ENCODE measurements at places on chromosomes 1 and 21. TPM values are rescaled to one million over a fixed set of nuclear protein-coding genes. Genes with fewer than 3 reads are reported as not detected.

DNA sequence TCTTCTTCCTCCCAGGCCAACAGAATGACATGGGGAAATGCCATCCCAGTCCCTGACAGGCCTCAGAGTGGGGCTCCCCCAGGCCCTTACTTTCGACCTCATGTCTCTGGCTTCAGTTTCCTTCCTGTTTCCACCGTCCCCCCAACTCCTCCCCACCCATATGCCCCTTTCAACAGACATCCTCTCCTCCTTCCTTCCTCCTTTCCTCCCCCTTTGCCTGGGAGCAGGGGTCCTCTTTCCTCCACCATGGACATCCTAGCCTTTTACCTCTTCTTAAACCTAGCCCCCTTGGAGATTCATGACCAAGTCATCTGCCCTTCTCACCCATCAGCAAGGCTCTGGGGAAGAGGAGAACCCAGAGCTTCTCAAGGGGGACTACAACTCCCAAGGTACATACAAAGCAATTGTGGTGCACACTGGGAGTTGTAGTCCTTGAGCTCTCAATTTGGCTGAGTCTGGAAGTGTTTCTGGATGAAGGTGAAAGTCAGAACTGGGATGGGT lies 4.0 kb downstream of the ZBTB7B start:
- DNase-seq = no peak
- H3K4me3 ChIP-seq = peak overlapping the region; percentile 76
- peaks cover 34% of the 10 kb centered on the region for H3K4me1 ChIP-seq

DNA sequence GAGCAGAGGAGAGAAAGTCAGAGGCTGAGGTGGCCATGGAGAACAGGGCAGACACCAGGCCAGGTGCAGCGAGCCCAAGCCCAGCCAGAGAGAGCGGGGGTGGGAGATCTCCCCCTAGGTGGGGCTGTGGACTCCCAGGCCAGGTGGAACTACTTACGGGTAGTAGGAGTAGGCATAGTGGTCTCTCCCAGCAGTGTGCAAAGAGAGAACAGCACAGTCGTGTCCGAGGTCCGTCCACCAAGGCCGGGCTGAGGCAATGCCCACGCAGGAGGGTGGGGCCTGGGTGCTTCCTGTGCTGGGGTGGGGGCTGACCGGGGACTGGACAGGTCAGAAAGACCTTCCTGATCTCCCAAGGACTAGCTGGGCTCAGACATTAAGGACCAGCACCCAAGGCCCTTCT lies 263.7 kb downstream of the PTPRU start:
- H3K4me3 ChIP-seq = no peak overlapping the region
- no peaks in the 10 kb centered on the region for H3K36me3 ChIP-seq
- H3K27me3 ChIP-seq = peaks cover 36% of the 10 kb centered on the region
- no peaks in the 10 kb centered on the region for H3K4me1 ChIP-seq
- no peak for DNase-seq
- no peak overlapping the region for H3K27ac ChIP-seq

- H3K27ac ChIP-seq = no peak overlapping the region
- H3K36me3 ChIP-seq = no peaks in the 10 kb centered on the region
- DNase-seq = no peak
- no peak overlapping the region for H3K4me3 ChIP-seq
Measured at GRCh38 chr1:3121401-3122210, 52.6 kb downstream of the PRDM16 start.

DNA sequence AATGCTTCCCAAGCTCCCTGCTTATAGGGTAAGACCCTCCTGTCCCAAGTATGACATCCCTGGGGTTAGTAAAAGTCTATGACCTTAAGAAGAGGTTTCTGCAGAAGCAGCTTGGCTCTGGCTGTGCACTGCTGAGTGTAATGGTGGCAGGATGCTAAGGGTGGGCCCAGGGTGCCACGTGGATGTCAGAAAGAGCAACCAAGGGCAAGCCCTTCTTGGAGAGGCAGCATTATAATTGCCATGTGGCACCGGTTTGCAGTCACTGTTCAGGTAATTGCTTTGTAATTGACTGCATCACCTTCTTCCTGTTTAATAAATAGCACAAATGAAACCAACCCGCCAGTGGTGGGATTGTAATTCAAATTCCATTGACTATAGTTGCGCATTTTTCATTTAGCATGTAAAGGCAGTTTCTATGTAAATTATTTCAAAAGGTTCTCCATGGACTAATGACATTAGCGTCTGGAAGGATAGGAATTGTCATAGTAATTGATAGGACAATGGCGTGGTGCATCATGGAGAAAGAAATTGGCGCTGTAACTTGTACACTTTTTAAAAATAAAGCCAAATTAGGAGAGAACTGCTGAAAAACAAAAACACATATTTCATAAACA lies 490.6 kb upstream of the VAMP3 start:
- no peak for DNase-seq
- H3K4me3 ChIP-seq = no peak overlapping the region
- no peaks in the 10 kb centered on the region for H3K4me1 ChIP-seq
- no peak overlapping the region for H3K27ac ChIP-seq

GRCh38 chr1:112054510-112054909 lies 65.0 kb upstream of the KCND3 start:
- H3K27me3 ChIP-seq = peaks cover 22% of the 10 kb centered on the region
- DNase-seq = no peak
- no peaks in the 10 kb centered on the region for H3K4me1 ChIP-seq

GRCh38 chr1:39086386-39086785 lies 60.2 kb downstream of the NDUFS5 start:
- H3K4me3 ChIP-seq = no peak overlapping the region
- H3K4me1 ChIP-seq = peaks cover 6% of the 10 kb centered on the region
- no peaks in the 10 kb centered on the region for H3K36me3 ChIP-seq

DNA sequence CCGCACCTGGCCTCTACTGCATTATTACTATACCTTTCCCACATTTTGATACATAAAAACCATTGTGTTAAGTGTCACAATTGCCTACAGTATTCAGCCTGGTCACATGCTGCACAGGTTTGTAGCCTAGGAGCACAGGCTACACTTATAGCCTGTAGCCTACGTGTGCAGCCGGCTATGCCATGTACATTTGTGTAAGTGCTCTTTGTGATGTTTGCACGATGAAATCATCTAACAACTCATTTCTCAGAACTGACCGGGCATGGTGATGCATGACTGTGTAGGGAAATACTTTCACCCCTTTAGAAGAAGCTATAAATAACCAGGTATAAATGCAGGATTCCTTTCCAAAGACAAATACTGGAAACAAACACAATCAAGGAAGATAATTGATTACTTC lies 12.1 kb downstream of the ERG start:
- no peaks in the 10 kb centered on the region for H3K36me3 ChIP-seq
- H3K4me1 ChIP-seq = no peaks in the 10 kb centered on the region
- H3K27me3 ChIP-seq = peaks cover 19% of the 10 kb centered on the region
- DNase-seq = no peak
- no peak overlapping the region for H3K27ac ChIP-seq

DNA sequence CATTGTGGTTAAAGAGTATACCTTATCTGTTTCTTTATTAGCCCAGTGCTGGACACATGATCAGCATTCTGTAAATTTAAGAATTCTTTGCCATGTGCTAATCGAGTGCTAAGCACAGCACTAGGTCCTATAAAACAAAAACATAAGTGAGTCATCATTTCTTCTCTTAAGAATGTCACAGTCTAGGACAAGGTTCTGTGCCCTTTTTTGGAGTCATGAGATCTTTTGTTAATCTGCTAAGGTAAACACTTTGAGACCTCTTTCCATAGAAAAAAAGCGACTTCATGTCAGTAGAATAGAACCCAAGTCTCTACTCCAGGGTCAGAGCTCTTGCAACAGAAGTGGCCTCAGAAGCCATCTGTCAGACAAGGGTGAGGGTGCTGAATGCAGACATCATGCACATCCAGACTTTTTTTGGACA lies 70.0 kb upstream of the NFIA start:
- H3K27me3 ChIP-seq = peaks cover 30% of the 10 kb centered on the region
- no peaks in the 10 kb centered on the region for H3K4me1 ChIP-seq
- no peak for DNase-seq

GRCh38 chr1:161973924-161974845 lies 49.5 kb downstream of the OLFML2B start:
- H3K36me3 ChIP-seq = no peaks in the 10 kb centered on the region
- H3K4me3 ChIP-seq = no peak overlapping the region
- no peak for DNase-seq
- no peaks in the 10 kb centered on the region for H3K27me3 ChIP-seq

GRCh38 chr1:25858494-25858893 lies 763 bp downstream of the AUNIP start:
- peak overlapping the region; percentile 97 for H3K4me3 ChIP-seq
- H3K36me3 ChIP-seq = no peaks in the 10 kb centered on the region
- peaks cover 27% of the 10 kb centered on the region for H3K4me1 ChIP-seq
- DNase-seq = no peak
- H3K27me3 ChIP-seq = no peaks in the 10 kb centered on the region
- peak overlapping the region; percentile 86 for H3K27ac ChIP-seq

DNA sequence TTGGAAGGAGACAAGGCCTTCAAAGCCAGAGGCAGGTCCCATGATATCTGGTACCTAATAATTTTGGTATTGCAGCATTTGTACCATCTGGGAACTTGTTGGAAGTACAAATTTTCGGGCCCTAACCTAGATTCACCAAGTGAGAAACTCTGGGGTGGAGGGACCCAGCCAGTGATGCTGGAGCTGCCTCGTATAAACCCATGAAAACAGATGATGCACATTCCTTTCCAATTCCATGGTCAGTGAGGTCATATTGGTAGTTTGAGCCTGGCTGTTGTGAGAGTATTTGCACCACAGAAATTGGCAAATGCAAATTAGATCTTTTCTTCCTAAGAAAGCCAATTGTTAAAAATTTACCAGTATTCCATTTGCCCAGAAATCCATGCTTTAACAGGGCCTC lies 269.6 kb upstream of the PLXNA2 start:
- H3K36me3 ChIP-seq = no peaks in the 10 kb centered on the region
- H3K27me3 ChIP-seq = no peaks in the 10 kb centered on the region
- no peak overlapping the region for H3K4me3 ChIP-seq
- H3K4me1 ChIP-seq = no peaks in the 10 kb centered on the region

DNA sequence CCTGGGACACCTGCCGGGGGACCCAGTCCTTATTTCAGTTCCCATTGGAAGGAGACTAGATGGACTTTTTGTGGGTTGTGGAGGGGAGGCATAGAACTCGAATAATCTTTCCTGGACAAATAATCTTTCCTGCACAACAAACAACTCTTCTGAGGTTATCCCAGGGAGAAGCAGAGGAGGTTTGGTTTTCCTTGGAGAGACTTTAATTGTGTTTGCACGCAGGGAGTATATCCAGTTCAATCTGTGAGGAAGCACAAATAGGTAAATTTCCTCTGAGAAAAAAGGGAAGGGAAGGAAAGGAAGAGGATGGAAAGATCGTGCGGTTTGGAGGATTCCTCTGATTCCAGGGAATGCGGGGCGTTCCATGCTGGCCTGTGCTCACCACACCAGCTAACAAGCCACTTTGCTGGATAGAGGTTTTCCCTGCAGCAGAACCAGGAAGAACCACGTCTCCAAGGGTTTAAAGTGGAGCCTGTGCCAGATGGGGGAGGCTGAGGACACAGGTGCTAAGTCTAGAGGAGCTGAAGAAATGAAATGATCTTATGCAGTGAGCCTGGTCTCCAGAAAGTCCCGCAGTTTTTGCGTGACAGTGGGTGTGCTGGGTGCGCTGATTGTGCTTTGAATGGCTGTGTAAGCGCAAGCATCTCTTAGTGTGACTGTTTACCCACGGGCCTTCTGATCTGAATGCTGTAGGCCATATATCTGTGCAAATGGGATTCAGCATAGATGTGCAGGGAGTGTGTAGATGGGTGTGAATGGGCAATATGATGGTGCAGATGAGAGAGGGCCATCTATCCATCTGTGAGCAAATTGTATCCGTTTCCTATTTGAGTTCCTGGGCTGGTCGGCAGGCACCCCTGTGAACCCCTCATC lies 7.6 kb downstream of the PAX7 start:
- no peak for DNase-seq
- H3K4me1 ChIP-seq = no peaks in the 10 kb centered on the region
- no peak overlapping the region for H3K4me3 ChIP-seq
- no peaks in the 10 kb centered on the region for H3K36me3 ChIP-seq
- H3K27ac ChIP-seq = no peak overlapping the region

DNA sequence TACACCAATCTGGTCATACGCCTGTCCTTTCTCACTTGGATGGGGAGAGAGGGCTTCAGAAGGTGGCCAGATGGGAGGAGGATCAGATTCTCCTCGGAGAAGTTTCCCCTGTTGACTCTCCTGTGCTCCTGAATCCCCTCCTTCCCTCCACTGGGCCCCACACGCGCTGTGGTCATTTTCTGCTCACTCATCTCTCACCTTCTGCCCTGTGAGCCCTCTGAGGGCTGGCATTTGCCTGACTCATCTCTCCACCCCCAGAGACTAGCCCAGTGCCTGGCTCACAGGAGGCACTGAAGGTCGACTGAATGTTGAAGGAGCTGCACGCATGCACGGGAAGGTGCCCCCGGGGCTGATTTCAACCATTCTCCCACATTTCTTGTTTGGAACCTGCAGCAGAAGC lies 14.2 kb downstream of the ABCA4 start:
- H3K4me1 ChIP-seq = no peaks in the 10 kb centered on the region
- H3K4me3 ChIP-seq = no peak overlapping the region
- peaks cover 42% of the 10 kb centered on the region for H3K27me3 ChIP-seq
- H3K36me3 ChIP-seq = no peaks in the 10 kb centered on the region

- H3K4me1 ChIP-seq = peaks cover 39% of the 10 kb centered on the region
- peak; percentile 71 for DNase-seq
- H3K4me3 ChIP-seq = peak overlapping the region; percentile 87
- peaks cover 17% of the 10 kb centered on the region for H3K36me3 ChIP-seq
Measured at GRCh38 chr1:42922687-42923366, 35.8 kb downstream of the SLC2A1 start.

GRCh38 chr21:42374864-42375499 lies 8.6 kb upstream of the TFF1 start:
- peaks cover 15% of the 10 kb centered on the region for H3K27me3 ChIP-seq
- H3K27ac ChIP-seq = no peak overlapping the region
- H3K4me1 ChIP-seq = peaks cover 2% of the 10 kb centered on the region

DNA sequence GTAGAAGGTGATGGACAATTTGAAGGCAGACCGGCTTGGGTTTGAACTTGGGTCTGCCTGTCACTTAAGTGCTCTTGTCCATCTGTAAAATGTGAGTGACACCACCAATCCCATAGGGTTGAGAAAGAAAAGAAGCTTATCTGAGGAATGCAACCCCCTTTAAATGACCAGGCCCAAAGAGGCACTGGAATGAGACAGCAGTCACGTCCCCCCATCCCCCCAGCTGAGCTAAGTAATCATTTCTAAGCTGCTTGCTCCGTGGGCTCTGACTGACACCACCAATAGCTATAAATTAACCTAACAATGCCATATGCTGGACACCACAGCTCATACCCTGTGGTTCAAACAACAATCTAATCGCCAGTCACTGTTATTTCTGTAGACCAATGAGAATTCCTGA lies 15.1 kb downstream of the LCA5L start:
- H3K27ac ChIP-seq = no peak overlapping the region
- no peaks in the 10 kb centered on the region for H3K36me3 ChIP-seq
- no peaks in the 10 kb centered on the region for H3K4me1 ChIP-seq
- no peaks in the 10 kb centered on the region for H3K27me3 ChIP-seq
- no peak overlapping the region for H3K4me3 ChIP-seq

The AMY1A gene
- total RNA-seq = not detected

The FAM131C gene
- total RNA-seq = not detected

The IPP gene
- total RNA-seq = 16.2 TPM

The DENND2D gene
- 118 TPM for total RNA-seq

The CA6 gene
- total RNA-seq = not detected

The MRPL37 gene
- total RNA-seq = 158 TPM

The PTPRC gene
- 334 TPM for total RNA-seq

The FAM72D gene
- total RNA-seq = 10.5 TPM

All from natural killer cell treated with Interleukin-12 subunit alpha and Interleukin-12 subunit beta and Interleukin-15 and Interleukin-18, amount 100 ng/mL, for 72 hours (primary cell).